ENCODE measurements at places on chromosomes 2 and 18.
A peak's percentile ranks its signal among the peaks of the same experiment; 100 is the strongest.

DNA sequence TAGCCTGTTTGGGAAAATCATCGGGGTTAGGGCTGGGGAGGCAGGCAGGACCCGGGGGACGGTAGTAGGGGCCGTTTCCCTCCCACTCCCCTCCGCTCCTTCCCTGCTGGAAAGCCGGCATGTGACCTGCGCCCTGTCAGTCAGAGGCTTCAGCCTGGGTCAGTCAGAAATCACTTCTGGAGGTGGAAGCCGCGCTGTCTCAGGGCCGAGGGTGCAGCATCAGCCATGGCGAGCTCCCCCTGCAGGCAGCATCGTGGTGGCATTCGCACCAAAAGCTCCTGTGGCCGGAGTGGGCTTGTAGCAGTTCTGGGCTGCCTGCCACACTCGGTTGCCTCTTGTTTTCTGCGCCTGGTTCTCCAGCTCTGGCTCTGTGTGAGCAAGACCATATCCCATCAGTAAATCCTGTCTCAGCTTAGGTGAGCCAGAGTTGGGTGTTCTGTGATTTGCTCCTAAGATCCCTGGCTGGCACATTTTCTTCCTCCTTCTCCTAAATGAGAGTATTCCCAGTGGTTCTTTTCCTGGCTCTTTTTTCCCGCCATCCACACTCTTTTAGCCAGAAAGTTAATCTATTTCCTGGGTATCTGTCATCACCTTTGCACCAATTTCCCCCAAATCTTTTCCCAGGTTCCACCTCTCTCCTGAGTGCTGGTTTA lies 123.9 kb upstream of the CD302 start:
- peak; percentile 90 for DNase-seq

- DNase-seq: no peak
Measured at GRCh38 chr2:156459720-156460119, 23.5 kb downstream of the GPD2 start.

GRCh38 chr18:10688766-10689165 lies 162.9 kb downstream of the NAPG start:
- no peak for DNase-seq

DNA sequence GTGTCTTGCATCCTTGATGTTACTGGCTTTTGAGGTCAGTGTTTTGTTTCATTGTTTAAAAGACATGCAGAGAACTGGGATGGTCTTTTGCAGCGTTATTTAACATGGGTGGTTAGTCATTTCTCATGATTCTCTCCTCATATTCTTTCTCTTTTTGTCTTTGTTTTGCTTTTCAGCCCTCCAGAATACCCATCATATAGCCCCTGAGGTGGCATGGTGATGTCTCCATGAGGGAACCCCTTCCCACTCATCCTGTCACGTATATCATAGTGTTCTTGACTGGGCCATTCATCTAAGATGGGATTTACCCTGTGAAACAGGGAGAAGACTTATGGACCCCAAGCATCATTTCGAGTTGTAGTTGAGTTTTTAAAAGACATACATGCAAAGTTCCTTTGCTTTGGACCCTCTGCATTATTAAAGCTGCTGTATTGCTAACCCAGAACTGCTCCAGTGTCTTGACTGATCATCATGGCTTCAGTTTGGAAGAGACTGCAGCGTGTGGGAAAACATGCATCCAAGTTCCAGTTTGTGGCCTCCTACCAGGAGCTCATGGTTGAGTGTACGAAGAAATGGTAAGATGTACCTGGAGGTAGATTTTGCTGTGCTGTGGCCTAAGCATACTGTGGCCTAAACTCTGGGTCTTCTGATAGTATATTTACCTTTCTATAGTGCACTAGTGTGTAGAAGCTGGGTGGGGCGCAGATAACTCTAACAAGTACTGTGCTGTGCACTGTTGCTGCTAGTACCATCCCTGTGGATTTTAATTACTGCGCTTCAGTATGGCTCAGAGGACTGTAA lies 1.4 kb downstream of the EHBP1 start:
- no peak for DNase-seq

DNA sequence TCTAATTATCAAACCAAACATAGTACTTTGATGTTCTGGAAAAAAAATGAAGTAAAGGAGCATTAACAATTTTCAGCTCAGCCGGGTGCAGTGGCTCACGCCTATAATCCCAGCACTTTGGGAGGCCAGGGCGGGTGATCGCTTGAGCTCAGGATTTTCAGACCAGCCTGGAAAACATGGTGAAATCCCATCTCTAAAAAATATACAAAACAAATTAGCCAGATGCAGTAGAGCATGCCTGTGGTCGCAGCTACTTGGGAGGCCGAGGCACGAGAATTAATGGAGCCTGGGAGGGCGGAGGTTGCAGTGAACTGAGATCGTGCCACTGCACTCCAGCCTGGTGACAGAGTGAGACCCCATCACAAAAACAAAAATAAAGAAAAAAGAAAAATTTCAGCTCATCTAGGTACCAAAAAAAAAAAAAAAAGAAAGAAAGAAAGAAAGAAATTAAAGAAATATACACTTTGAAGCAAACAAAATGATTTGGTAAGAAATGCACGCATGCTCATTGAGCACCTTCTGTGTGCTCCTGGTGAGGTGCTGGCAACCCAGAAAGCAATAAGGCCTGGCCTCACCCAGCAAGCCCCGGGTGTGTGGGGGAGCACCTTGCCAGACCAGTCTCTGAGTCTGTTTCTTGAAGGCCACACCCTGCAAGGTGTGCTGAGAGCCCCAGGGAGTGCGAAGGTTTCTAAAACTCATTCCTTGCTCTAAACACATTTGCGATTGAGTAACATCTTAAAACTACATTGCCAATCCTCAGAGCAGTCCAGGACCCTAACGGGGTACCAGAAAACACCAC lies 133.5 kb downstream of the TFCP2L1 start:
- DNase-seq: peak; percentile 89

GRCh38 chr2:15912203-15912602 lies 28.1 kb upstream of the MYCN start:
- DNase-seq: no peak

GRCh38 chr18:2971741-2972552 lies 41.0 kb downstream of the LPIN2 start:
- DNase-seq: peak; percentile 71

DNA sequence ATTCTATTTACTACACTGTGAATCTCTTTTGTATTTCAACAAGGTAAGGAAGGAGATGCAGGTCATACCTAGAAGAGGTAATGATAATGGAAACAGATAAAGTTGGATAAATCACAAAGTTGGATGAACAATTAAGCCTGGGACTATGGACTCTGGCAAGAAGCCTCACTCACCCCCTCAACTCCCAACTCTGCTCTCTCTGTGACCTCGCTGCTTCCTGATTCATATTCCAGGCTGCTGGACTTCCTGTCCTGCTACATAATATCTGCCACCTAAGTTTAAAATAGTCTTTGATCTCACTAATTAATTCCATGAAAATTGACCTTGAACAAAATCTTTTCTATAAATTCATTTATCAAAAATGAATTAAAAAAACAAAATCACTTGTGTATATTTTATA lies 215.3 kb downstream of the CALCRL start:
- no peak for DNase-seq

DNA sequence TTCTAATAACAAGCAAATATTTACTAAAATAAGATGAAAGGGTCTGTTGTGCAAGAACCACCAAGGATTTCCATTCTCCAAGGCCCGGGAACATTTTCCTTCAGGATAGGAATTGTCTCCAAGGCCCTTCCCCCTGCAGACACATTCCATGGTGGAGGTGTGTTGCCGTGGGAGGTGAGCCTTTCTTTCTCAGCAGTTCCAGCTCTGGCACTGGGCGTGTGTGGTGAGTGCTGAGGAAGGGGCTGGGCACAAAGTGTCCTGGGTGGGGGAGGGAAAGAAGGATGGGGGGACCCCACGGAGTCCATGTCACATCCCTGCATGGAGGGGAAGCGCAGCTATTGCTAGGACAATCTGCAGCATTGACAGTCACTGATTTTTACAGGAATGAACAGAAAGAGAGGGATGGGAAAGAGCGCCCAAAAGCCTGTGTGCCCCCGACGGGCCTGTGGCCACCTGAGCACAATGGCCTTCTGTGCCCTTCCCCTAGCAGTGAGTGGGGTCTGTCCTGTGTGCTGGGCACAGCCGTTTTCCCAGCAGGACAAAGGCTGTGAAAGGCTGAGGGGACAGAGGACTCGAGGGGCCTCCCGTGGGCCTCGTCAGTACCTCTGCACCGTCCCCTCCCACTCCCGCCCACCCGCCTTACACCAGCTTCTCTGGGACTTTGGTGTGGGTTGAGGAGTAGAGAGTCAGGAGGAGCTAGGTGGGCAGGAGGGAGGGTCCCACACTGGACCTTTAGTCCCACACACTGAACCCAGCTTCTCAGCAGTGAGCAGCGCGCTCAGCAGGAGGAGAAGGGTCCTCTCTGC lies 79.8 kb downstream of the PTGR3 start:
- peak; percentile 49 for DNase-seq

DNA sequence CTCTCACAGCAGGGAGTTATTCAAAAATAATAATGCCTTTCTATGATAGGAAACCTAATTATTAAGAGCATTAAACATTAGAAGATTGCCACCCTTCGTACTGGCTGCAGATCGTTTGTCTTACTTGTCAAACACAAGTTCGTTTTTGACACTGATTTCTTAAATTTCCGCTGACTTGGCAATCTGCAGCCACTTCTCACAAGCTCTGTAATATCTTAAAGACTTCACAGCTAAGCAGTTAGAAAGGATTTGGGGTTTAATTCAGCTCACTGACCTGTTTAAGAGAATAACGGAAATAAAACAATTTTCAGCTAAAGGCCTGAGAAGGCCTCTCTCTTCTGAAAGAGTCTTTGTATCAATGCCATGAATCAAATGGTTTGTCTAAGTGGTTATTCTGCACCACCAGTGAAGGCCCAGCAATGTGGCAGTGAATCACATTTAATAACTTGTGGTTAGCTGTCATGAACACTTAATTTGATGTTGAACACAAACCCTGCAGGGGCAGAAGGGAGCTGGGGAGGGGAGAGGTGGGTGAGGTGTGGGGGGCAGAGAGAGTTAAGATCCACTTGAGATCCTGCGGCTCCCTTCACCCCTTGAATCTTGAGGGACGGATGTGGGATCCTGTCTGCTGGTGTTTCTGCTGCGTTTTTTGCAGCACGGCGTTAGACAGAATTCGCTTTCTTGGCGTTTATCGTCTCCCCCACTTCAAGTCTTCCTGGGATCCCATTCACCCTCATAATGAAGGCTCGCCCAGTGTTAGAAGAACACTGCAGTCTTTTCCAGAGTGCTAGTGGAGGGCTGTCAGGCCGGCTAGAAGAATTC lies 145.4 kb upstream of the SATB2 start:
- no peak for DNase-seq

- DNase-seq: no peak
Measured at GRCh38 chr2:159998243-159998642, 64.2 kb downstream of the PLA2R1 start.

- no peak for DNase-seq
Measured at GRCh38 chr2:21330786-21331391, 207.1 kb downstream of the TDRD15 start.

- DNase-seq: no peak
Measured at GRCh38 chr2:17646838-17647701, 106.5 kb downstream of the SMC6 start.

DNA sequence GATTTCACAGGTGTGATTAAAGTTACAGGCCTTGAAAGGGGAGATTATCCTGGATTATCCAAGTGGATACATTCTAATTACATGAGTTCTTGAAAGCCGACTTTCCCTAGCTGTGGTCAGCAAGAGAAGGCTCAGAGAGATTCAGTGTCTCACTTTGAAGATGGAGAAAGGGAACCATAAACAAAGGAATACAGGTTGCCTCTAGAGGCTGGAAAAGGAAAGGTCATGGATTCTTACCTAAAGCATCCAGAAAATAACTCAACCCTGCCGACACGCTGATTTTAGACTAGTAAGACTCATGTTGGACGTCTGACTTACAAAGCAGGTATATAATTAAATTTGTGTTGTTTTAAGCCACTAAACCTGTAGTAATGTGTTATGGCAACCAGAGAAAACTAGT lies 1095.7 kb upstream of the ZEB2 start:
- no peak for DNase-seq

DNA sequence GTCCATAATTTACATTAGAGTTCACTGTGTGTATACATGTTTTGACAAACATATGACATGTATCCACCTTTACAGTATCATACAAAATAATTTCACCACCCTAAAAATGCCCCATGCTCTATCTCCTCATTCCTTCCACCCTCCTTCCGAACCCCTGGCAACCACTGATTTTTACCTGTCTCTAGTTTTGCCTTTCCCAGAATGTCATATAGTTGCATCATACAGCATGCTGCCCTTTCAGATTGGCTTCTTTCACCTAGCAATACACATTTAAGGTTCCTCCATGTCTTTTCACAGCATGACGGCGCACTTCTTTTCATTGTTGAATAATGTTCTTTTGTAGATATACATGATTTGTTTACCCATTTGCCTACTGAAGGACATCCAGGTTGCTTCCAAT lies 10.4 kb downstream of the LRPPRC start:
- no peak for DNase-seq

DNA sequence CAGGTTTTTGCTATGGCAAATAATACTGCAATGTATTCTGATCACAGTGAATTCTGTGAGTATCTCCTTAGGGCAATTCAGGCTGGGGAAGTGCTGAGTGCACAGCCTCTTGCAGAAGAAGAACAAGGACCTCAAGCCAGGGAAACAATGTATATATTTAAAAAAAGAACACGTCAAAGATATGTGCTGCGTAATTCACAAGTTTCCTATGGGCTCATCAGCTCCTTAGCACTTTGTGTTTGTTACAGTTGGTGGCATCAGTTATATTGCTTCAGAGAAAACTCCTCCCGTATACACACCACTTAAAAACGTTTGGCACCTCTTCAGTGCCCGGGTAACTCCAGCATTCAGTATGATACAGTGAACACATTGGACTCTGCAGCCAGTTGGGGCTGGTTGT lies 16.5 kb upstream of the MARCO start:
- DNase-seq: no peak

DNA sequence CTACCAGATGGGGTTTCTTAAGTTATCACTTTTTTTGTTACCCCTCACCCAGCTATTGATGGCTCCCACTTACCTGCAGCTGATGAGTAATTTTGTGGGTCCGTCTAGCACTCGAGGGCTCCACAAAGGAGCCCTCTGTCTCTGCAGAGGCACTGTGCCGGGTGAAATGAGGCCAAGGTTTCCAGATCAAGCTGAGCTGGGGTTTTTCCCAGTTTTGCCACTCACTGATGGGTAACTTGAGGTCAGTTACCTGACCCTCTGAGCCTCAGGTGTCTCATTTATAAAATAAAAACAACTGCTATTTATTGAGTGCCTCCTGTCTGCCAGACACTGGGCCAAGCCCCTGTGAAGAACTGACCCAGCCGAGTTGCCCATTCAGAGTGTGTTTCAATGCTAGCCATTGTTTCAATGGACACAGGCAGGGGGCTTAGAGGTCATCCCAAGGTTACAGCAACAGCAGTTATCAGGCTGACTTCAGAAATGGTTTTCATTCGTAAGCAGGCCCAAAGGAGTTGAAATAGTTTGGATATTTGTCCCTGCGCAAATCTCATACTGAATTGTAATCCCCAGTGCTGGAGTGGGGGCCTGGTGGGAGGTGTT lies 192.9 kb downstream of the NCK2 start:
- DNase-seq: no peak

GRCh38 chr18:48138210-48138609 lies 207.8 kb upstream of the SMAD2 start:
- DNase-seq: no peak

Data from upper lobe of right lung (tissue), 1 donor.